ENCODE measurements at places on chromosomes 1 and 21. TPM values are rescaled to one million over a fixed set of nuclear protein-coding genes. Genes with fewer than 3 reads are reported as not detected.

DNA sequence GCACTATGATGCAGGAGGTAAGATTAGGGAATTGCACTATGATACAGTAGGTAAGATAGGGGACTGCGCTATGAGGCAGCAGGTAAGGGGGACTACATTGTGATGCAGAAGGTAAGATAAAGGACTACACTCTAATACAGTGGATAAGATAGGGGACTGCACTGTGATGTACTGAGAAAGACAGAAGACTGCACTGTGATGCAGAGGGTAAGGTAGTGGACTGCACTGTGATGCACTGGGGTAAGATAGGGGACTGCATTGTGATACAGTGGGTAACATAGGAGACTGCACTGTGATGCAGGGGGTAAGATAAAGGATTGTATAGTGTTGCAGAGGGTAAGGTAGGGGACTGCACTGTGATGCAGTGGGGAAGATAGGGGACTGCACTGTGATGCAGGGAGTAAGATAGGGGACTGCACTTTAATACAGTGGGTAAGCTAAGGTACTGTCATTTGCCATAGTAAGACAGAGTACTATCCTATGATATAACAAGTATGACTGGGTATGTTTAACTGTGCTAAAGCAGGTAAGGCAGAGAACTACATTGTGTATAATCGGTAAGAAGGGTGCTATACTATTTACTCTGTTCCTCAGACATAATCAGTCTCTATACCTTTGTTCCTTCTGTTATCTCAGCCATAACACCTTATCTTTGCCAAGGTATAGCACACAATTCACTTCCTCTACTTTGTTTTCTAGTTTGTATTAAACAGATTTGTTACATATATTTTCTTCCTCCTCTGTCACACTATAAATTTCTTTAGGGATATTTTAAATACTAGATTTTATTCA lies 208.5 kb downstream of the BARHL2 start:
- no peak for DNase-seq
- no peaks in the 10 kb centered on the region for H3K36me3 ChIP-seq
- no peaks in the 10 kb centered on the region for H3K4me1 ChIP-seq

HES4 gene
- total RNA-seq: 2.0 TPM

CHI3L2 gene
- 2.2 TPM for total RNA-seq

TNFRSF25 gene
- 97.4 TPM for total RNA-seq

LYPD8 gene
- total RNA-seq: not detected
